ENCODE measurements at places on chromosomes 3 and 15.

GRCh38 chr3:107222907-107223306 is 154.3 kb upstream of the CCDC54 start:
- no peak for DNase-seq

DNA sequence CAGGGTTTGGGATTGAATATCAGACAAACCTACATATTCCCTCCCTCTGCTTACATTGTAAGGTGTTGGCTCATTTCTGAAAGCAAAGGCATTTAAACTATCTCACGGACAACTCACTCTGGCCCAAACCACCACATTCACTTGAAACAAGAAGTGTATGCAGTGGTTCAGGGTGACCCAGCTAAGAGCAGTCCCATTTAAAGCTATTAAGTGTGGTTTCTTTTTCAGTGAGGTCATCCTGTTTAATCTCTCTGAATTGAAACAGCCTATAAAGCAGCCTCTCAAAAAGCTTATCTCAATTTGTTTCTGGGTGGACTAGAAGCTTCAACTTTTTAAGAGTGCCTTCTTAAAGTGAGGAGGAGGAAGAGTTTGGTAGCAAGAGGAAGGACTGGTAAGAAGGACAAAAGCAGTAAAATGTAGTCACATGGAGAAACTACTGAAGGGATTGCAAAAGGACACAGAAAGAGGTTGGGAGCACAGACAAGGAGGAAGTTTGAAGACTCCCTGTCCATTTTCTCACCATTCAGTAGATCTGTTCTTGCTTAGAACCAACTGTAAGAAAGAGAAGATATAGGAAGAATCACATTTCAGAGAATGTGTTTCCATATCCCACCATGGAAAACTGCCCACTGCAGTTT is 151.6 kb downstream of the TMCO5A start:
- DNase-seq = no peak

- no peak for DNase-seq
These were observed 90.8 kb downstream of the NEO1 start for GRCh38 chr15:73142802-73143762.

- no peak for DNase-seq
These were observed 93.0 kb upstream of the HES1 start for GRCh38 chr3:194042927-194043326.

GRCh38 chr3:16849229-16849628 is 35.5 kb upstream of the PLCL2 start:
- no peak for DNase-seq

GRCh38 chr3:152676810-152677379 is 158.0 kb upstream of the P2RY1 start:
- DNase-seq = no peak

DNA sequence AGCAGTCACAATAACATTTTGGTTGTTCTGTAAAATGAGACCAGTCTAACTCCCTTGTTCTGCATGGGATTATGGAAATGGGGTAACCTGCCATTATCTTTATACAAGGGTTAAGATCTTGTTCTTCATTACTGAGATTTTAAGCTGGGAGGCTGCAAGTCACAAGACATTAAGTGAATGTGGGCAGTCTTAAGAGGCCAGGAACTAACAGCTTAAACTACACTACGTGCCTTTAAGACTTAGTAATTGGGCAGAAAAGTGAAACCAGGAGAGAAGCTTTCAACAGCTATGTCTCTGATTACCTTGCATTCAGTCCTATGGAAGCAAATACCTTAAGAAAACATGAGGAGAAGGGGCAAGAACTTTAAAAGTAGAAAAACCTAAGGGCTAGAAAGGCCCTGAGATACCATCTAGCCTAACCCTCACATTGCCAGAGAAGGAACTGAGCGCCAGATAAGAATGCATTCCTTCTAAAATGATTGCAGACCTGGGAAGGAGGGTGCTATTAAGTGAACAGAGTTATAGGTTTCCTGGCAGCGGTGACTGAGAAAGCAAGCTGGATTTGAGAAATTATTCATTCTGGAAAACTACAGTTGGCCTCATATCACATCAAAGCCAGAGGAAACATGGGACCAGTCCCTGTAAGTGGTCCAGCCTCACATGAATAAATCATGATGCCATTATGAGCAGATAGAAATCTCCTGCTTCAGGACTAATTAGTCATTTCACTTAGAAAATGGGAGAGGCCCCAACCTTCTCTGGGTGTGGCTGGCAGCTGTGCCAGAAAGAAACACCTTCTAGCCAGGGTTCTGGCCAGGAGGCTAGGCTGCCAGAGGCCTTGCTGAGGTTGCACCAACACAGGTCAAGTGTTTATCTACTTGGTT is 32.9 kb downstream of the DAPK2 start:
- DNase-seq = no peak

DNA sequence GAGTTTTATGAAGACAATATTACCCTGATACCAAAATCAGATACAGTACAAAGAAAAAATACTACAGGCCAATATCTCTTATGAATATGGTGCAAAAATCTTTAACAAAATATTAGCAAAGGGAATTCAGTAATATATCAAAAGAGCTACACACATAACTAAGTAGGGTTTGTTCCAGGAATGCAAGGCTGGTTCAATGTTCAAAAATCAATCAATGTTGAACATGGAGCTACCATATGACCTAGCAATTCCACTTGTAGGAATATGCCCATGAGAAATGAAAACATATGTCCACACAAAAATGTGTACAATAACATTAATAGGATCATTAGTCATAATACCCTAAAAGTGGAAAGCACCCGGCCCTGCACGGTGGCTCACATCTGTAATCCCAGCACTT is 7.8 kb downstream of the OCA2 start:
- DNase-seq = no peak

GRCh38 chr3:31979001-31979697 is 1.9 kb downstream of the OSBPL10 start:
- DNase-seq = no peak

DNA sequence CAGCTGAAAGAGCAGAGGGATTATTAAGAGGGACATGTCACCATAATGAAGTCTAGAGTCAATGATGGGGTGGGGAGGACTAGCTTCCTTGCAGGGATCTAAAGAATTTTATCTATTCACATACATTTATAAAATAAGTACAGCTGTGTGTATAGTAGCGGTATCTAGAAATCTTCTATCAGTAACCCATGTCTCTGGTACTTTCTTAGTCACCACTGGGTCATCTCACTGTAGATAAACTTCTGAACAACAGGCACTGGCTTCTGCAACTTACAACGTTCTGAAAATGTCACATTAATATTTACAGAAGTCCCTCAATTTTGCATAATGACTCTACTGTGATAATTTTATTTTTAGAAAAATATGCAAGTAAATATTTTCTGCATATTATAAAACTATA is 401.7 kb downstream of the TBC1D5 start:
- DNase-seq = no peak

- peak; percentile 45 for DNase-seq
These were observed 32.2 kb upstream of the LACTB start for GRCh38 chr15:63089260-63090043.

DNA sequence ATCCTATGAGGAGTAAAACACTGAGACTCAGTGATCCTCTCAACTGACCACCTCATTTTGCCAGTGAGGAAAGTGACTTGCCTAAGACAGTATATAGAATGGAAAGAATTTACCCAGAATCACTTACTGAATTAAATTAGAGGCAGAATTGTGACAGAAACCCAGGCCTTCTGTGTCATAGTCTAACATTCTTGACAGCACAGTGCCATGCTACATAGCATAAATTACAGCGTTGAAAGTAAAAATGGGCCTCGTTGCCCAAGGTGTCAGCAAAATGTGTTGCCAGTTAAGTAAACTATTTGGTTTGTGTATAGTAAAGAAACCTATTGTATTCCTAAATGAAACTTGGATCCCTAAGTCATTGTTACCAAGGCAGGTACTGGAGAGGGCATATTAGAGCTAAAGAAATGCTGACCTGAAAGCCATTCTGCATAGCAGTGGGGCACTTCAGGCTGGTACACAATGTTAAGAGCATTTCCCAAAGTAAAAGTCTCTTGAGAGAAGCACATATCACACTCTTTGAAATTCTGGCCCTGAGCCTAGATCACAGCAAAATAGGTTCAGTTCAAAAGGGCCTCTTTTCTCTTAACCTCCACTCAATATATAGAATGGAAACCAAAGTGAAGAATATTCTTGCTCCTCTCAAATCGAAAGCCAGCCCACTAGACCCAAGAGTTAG is 53.8 kb downstream of the HMG20A start:
- no peak for DNase-seq

- DNase-seq = no peak
These were observed 738.8 kb upstream of the SGO1 start for GRCh38 chr3:20924646-20925385.

- no peak for DNase-seq
These were observed 252.1 kb upstream of the TMCO5A start for GRCh38 chr15:37682304-37682703.

DNA sequence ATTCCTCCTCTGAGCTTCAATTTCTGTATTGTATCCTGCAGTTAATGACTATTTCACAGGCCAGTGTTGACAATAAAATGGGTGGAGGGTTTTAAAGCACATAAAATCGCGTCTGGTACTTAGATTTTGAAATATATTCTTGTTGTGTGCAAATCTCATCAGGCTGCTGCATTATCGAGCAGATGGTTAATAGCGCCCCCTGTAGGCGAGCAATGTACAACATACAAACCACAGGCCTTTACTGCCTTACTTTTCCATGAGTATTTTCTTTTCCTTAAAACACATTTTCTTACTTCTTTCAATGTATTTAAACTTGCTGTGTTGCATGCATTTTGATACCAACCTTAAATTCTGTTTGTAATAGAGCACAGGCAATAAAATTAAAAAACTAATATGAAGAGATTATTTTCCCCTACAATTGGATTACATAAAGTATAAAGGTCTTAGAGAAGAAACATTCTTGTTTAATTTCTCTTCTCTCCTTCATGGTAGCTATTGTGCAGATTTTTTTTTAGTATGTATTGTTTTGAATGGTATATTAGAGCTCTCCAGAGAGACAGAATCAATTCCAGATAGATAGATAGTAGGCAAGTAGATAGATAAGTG is 608.4 kb downstream of the CADM2 start:
- no peak for DNase-seq

DNA sequence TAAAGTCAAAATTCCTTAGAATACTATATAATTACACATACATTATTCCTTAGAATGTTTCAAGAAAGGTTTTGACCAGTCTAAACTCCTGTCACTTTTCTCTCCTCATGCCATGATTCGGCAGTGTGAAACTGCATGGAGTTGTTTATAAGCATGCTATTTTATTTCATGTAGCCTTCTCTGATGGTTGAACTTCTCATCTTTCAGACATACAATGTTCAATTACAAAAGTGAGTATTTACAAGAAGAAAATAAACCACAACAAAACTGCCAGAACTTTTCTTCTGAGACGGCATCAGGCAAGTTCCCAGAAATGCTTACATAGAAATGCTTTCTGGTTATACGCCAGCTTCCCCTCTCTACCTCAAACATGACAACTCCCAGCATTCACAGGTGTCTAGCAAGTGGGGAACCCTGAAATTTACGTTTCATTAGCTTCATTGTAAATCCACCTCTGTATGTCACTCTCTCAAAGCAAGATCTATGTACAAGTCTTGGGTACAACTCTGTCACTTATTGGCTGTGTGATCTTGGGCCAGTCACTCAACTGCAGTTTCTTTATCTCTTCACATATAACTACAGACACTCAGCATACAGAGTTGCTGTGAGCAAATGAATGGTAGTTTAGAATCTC is 42.7 kb downstream of the HDGFL3 start:
- DNase-seq = no peak

Measured in cerebellum (tissue), 4 donors.